LHCN-M2 (cell line): ENCODE measurements at places on chromosomes 16 and 17. TPM values are rescaled to one million over a fixed set of nuclear protein-coding genes. Genes with fewer than 3 reads are reported as not detected.

TTLL6 gene
- not detected in 2 replicates for total RNA-seq

RNF43 gene
- not detected in 2 replicates for total RNA-seq

DNA sequence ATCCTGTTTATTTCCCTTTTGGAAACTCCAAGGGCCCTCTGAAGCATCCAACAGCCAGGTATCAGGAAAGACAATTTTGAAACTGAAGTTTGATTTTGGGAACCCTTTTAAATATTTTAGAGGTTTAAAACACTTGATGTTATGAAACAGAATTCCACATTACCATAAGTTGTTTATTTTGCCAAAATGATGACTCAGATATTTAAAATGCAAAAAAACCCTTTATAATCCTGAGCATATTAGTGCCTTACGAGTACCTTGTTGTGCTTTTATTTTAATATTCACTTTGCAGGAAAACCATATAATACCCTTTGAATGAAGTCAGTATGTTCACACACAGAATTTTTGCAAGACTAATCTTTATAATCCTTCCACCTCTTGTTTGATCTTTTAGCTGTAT, 765.1 kb upstream of the CA10 start:
- no peak for DNase-seq

DNA sequence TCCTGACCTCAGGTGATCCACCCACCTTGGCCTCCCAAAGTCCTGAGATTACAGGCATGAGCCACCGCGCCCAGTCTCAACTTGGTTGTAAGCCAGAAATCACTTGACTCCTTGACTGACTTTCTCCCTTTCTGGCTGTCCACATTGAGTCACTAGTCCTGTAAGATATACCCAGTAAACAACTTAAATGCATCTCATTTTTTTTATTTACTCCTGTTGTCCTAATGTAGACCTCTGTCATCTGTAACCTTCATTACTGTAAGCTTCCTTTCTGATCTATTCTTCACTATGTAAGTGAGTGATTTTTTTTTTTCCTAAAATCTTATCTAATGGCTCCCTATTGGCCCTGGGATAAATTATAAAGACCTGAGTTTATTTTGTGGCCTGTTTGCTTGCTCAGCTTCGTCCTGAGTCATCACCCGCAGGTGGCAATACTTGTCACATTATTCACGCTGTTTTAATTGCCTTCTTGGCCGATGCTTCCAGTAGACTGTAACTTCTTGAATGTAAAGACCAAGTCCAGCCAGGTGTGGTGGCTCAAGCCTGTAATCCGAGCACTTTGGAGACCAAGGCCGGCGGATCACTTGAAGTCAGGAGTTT, 41.0 kb downstream of the PAFAH1B1 start:
- DNase-seq: peak; percentile 78

DNA sequence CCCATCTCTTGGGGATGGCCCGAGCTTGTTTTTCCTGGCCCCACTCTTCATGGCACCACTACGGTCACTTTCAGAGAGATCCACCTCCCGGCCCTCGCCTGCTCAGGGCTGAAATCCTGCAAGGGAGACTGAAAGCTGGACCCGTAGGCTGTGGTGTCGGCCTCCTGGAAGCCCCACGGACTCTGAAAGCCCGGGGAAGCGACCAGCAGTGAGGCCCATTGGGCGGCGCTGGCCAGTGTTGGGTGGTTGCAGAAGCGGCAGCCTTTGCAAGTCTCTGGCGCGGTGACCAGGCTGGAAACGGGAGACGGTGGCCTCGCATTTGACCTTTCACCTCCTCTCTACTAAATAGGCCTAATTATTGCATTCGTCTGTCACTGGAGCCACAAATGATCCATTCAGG, 186.0 kb upstream of the FOXF1 start:
- DNase-seq: no peak

DNA sequence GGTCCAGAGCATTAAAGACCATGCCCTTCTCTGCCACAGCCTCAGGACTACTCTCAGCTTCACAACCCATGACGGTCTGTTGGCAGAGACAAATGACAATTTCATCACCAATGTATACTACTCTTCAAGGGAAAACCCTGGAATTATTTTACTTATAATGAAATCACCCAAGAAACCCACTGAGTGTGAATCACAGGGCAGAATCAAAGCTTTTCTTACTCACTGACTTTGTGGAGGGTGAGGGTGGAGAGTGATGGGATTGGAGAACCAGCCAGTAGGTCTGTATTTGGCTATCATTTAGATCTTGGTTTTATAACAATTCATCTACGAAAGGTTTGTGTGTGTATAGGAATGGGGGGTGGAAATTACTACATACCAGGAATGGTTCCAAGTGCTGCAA, 442.6 kb downstream of the SHISA9 start:
- DNase-seq: peak; percentile 15
